Posterior vena cava (tissue), 2 donors: ENCODE measurements at places on chromosomes 11 and 22. TPM values are rescaled to one million over a fixed set of nuclear protein-coding genes. Genes with fewer than 3 reads are reported as not detected.

- peak; percentile 29 for DNase-seq
Measured at GRCh38 chr11:134661660-134662059, 249.6 kb upstream of the B3GAT1 start.

- DNase-seq: no peak
Measured at GRCh38 chr11:87295237-87295636, 257.5 kb downstream of the TMEM135 start.

GRCh38 chr11:59175091-59175501 is 3.2 kb downstream of the DTX4 start:
- no peak for DNase-seq

SYT12 gene
- 0.67 TPM for total RNA-seq

DNA sequence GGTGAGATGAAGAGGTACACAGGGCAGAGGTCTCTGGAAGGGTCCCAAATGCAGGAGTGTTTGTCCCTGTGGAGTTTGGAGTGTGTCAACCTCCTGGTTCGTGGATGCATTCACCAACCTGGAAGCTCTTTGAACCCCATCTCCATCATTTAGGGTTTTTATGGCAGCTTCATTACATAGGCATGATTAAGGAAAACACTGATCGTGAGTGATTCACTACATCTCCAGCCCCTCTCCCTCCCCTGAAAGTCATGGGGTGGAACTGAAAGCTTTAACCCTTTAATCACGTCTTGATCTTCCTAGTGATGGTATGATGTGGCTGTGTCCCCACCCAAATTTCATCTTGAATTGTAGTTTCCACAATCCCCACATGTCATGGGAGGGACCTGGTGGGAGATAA is 19.8 kb upstream of the INCENP start:
- no peak for DNase-seq

GUCY1A2 gene
- total RNA-seq: 34.1 TPM

EMID1 gene
- total RNA-seq: 2.4 TPM

DNA sequence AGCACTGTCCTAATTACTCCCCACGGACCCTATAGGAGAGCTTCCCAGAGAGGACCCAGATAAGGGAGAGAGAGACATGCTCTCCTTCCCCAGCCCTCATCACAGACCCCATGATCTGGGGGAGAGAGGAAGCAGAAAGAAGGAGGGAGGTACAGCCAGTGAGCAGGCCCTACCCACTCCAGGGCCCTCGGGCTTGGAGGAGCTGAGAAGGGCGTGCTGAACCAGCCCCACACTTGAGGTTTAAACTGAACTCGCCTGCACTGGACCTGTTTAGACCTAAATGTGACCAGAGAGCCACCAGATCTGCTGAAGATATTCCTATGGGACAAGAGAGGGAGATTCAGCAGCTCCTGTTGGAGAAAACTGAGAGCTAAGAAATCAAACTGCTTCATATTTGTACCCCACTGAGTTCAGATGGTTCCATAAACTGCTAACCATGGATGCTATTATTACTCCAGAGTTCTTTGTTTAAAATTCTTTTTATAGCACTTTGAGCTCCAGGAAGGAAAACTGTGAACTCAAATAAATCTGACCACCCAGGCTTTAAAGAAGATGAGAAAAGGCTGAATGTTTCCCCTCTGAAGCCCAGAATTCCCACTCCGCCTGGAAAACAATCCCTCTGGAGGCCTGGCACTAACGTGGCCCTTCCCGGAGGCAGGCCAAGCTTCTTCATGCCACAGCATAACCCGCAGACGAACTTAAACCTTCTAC is 67.2 kb downstream of the EFCAB6 start:
- DNase-seq: no peak

DNA sequence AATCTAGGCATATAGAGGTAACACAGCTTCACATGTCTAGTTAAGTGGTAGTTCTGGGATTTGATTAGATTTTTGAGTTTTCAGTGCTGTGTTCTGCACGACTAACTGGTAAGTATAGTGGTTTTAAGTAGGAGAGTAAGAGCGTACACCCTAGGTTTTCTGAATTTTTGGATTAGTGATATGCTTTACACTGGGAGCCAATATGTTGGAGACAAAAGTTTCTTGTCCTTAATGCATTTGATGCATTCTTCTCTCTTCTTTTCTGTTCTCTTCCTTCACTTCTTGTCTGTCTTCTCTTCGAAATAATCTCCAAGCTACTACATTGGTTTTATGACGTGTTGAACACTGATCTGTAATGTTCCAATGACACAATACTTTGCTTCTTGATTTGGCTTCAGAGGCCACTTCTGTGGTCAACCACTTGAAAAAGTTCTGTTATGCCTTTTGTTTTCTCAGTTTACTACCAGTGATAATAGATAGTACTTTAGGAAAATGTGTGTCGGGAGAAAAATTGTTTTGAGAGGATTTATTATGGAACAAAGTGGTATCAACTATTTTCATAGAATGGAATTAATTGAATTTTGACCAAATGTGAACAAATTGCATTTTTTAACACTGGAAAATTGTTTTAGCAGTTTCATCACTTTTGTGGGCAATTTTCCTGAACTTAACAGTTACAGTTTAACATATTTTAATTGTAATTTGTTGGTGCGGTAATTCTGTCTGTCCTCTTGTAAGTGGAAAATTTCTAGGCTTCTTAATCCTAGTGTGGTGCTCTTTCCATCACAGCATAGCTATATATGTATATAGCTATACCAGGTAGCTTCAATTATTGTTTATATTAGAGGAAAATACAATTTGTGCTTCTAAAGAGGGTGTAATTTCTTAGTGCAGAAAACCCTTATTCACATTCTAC is 2.6 kb downstream of the PDE3B start:
- no peak for DNase-seq

DNA sequence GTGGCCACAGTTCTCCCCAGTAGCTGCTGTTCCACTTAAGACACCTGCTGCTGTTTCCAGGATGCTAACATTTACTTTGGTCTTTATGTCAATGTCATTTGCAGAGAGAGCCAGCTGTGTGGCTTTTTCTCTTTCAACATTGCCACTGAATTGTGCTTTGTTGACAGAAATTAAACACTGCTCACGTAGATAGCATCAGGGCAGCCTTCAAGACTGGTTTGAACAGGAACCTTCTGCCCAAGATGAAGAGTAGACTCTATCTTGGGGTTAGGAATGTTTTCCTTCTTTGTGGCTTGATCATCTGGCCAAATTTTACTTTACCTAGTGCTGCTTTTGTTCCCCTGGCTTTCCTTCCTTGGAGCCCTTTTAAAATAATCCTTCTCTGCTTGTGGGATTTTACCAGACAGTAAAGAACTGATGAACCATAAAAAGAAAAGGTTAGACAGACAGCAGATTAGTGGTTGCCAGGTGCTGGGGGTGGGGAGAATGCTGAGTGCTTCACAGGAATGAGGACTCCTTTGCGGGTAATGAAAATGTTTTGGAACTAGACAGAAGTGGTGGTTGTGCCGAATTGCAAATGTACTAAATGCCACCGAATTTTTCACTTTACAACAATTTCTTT is 22.7 kb upstream of the XBP1 start:
- no peak for DNase-seq

DNA sequence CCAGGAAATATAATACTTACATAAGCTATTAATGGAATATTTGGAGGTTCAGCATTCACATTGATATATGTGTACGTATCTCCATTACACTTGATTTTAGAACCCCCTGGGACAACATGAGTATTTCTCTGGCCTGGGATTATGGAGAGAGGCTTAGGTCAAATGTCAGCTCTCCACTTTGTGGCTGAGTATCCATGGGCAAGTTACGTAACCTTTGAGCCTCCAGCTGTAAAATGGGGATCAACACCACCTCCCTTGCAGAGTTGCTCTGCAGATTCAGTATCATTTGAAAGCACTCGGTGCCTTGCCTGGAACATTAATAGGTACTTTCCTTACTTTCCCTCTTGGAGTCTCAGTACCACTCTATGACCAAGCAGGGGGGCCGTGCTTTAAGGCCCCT is 33.2 kb downstream of the C22orf31 start:
- DNase-seq: no peak

GRCh38 chr11:44315947-44316658 is 6.2 kb upstream of the ALX4 start:
- DNase-seq: peak; percentile 82

DNA sequence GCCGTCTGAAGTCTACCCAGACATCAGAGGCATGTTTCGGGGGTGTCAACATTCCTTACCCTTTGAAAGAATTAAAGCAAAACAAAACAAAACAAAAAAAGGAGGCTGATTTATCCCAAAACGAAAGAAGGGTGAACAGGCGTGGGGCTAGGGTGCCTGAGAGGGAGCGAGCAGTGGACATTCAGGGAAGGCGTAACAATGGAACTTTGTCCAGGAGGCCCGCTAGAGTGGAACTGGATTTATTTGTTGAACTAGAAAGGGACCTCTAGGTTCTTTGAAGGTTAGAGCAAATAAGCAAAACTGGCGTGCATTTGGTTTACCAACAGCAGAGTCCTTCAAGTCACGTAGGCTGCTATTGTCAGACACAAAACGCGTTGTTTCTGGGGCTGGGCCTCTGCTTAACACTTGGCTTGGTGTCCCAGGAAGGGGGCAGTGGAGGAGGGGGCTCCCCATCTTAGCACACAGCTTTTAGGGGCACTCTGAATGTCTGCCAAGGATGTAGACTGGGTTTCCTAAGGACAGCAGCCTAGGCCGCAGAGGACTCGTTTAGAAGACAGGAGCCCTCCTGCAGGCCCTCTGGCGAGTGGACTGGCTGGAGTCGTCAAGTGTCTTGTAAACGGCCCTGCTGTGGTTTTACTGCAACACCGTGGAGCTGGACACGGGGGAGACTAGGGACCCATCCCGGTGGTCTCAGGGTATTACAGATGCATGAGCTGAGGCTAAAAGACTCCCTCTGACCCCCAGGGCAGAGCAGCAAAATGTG is 203.7 kb upstream of the SORL1-AS1 start:
- DNase-seq: no peak

DNA sequence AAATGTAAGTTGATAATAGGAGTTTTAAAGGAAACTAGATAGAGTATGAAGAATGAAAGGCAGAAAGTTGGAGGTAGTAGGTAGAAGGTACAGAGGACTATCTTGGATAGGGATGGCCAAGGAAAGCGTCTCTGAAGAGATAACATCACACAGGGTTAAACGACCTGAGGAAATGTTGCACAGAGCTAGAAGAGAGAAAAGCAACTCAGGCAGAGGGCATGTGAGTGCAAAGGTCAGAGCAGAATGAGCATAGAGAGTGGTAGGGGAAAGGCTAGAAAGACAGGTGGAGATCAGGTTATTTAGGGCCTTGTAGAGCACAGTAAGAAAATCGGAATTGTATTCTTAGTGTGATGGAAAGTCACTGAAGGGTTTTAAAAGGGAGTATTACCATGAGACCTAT is 232.0 kb downstream of the SOX6 start:
- DNase-seq: no peak

DNA sequence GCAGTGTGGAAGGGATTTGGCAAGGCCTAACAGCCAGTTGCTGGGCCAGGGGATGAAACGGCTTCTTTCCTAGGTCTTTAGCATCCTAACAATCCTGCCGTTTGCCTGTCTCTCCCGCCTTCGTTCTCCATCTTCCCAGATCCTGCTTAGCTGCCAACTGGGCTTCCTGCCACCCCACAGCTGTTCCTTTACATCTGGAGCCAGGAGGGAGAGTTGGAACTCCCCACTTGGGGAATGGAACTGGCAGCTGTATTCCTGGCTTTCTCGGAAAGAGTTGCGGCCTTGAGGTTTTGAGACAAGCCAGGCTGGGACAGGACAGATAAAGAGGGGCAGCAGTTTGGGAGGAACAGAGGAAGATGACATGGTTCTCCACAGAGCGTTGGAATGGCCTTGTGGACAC is 59.6 kb downstream of the ST3GAL4 start:
- DNase-seq: peak; percentile 95

- DNase-seq: no peak
Measured at GRCh38 chr22:38081941-38082828, 1.8 kb downstream of the SLC16A8 start.

GGTLC2 gene
- not detected for total RNA-seq

- DNase-seq: no peak
Measured at GRCh38 chr22:32917577-32918354, 116.3 kb downstream of the TIMP3 start.

DNA sequence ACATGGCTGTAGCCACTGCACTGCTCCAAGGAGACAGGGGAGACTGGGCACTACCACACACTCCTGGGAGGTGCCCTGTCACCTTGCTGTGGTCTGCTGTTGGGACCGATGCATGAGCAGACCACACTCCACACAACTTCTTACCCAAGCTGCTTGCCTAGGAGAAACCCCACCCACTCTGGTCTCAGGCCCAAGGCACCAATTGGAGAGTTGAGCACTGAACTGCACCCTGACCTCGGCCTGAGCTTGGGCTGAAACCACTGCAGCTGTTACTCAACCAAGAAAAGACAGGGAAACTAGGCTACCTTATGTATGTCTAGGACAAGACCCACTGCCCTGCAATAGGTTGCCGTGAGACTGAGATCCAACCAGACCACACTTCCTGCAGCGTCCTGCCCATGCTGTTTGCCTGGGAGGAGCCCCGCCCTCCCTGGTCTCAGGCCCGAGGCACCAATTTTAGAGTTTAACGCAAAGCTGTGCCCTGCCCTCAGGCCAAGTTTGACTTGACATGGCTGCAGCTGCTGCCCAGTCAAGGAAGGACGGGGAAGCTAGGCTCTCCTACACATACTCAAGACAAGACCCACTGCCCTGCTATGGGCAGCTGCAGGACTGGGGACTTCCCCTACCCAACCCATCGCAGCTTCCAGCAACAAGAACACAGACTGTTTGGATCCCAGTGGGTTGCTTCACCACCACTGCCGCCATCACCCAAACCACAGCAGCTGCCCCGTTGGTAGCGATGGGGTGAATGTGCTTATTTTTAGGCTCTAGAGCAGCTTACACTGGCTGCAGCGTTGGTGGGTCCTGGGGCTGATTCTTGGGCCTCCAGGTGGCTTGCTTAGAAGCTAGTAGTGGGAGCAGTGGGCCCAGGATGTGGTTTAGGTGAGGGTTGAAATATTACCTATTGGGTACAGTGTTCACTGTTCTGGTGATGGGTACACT is 66.8 kb downstream of the BRD1 start:
- DNase-seq: no peak

DNA sequence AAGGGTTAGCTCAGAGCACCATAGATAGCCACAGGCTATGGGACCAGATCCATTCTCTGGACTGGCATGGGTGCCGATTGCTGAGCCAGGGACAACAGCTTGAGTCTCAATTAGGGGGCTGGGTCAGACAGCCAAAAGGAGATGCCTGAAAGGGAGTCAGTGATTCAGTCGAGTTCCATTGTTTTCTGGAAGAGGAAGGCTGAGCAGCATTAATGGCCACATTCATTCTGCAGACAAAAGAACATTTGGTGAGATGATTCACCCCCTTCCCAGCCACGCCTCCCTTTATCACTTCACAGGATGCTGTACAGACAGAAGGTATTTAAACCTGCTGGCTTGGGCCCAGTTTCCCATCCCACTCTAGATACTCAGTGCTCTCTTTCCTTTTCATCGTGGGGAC is 131.9 kb downstream of the ADAMTS15 start:
- DNase-seq: peak; percentile 57

LUZP2 gene
- 1.0 TPM for total RNA-seq
